SK-MEL-5 (cell line): ENCODE measurements at places on chromosomes 2 and 18. TPM values are rescaled to one million over a fixed set of nuclear protein-coding genes. Genes with fewer than 3 reads are reported as not detected.

ZNF396 gene
- 4.5 and 5.1 TPM in 2 replicates for total RNA-seq

NPHP1 gene
- 2.6 TPM in 2 replicates for total RNA-seq

TNFRSF11A gene
- 2.1 and 3.0 TPM in 2 replicates for total RNA-seq

CPS1 gene
- 15.6 and 18.5 TPM in 2 replicates for total RNA-seq

IL1R1 gene
- total RNA-seq = 0.21 and 1.3 TPM in 2 replicates

MLPH gene
- 82.9 and 92.8 TPM in 2 replicates for total RNA-seq

DLGAP1 gene
- 27.5 and 28.5 TPM in 2 replicates for total RNA-seq

IL1B gene
- total RNA-seq = 0.69 TPM in 1 of 2 replicates, not detected in the other
